ENCODE measurements at places on chromosomes 2 and 18. TPM values are rescaled to one million over a fixed set of nuclear protein-coding genes. Genes with fewer than 3 reads are reported as not detected.

DNA sequence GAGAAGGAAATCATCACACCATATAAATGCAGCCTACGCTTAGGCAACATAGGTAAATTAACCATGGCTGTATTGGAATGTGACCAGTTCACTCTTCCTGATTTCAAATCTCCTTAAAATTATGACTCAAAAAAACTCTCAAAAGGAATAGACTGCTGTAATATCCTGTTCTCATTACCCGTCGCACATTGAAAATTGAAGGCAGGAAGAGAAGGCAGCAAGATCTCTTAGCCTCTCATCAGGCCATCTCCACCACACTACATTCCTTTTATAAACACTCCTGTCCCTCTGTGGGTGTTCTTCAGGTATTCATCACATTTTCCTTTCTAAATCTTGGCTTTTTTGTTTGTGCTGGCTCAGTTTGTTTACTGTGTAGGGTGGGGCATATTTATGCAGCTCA, 83.2 kb downstream of the PPP1R1C start:
- H3K27me3 ChIP-seq = no peaks in the 10 kb centered on the region
- peaks cover 5% of the 10 kb centered on the region for H3K4me1 ChIP-seq
- H3K4me3 ChIP-seq = no peak overlapping the region
- no peak overlapping the region for H3K27ac ChIP-seq

DNA sequence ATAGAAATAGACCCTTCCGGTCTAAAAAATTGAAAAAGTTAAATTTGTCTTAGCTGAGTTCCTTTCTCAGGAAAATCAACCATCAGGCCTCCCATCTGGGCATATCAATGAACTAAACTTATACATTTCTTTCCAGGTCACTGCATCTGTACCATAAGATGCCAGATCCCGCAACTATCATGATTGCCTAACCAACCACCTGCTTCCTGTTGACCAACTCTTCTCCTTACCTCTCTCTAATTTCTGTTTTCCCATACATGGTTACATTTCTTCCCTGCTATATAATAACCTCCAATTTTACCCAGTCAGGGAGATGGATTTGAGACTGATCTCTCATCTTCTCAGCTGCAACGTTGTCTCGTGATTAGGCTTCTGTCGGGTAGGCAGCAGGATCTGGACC, 228.7 kb downstream of the FSIP2 start:
- H3K36me3 ChIP-seq = no peaks in the 10 kb centered on the region
- DNase-seq = no peak
- no peaks in the 10 kb centered on the region for H3K27me3 ChIP-seq
- no peak overlapping the region for H3K4me3 ChIP-seq
- H3K4me1 ChIP-seq = peaks cover 7% of the 10 kb centered on the region
- H3K27ac ChIP-seq = no peak overlapping the region

DNA sequence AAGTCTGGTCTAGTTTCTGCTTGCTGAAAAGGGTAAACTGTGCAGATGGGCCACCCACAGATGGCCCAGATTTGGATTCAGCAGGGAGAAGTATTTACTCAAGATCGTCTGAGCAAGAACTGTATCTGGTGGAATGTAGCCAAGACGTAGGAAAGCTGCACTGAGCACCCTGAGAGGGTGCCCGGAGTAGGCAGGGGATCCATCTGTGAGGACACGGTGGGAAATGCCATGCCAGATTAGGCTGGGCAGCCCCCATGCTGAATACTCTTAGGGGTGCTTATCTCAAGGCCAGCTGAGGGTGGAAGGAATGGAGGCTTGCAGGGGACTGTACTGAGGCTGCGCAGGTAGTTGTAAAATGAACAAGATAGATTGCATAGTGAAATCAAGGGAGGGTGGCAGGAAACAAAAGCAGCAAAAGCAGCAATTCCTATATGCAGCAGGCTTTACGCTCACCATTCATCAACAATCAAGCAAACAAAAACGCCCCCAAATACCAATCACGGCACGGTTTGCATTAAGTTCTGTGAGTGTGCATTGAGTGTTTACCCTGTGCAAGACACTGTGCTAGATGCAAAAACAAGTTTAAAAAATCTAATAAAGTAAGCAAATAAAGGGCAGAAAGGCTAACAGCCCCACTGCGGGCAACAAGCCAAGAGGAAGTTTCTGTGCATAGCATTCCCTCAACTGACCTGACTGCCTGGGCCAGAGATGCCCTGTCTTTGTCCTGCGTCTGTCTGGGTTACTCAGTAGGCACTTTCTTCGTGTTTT, 32.2 kb upstream of the LPIN2 start:
- H3K27ac ChIP-seq = no peak overlapping the region
- peak; percentile 21 for DNase-seq
- H3K27me3 ChIP-seq = no peaks in the 10 kb centered on the region

The PRKAG3 gene
- total RNA-seq = 0.16 TPM

The GALNT5 gene
- total RNA-seq = 0.02 TPM

The ALLC gene
- total RNA-seq = not detected
